Central memory CD8-positive, alpha-beta T cell (primary cell): ENCODE measurements at places on chromosomes 12 and 14.

DNA sequence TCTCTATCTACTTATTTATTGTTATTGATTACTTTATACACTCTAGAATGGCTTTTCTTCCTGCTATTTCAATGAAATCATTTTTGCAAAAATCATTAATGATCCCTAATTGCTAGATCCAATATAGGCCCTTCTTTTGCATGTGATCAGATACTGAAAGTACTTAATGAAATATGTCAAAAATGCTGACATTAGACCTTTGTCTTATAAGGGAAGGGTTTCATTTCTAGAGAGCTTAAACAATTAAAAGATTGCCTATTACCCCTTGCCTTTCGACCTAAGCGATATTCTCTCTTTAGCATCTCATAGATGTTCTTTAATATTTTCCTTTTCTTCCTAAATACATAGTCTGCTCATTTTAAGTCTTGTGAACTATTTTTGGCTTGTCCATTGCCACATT is 101.1 kb downstream of the KTN1 start:
- DNase-seq: no peak

DNA sequence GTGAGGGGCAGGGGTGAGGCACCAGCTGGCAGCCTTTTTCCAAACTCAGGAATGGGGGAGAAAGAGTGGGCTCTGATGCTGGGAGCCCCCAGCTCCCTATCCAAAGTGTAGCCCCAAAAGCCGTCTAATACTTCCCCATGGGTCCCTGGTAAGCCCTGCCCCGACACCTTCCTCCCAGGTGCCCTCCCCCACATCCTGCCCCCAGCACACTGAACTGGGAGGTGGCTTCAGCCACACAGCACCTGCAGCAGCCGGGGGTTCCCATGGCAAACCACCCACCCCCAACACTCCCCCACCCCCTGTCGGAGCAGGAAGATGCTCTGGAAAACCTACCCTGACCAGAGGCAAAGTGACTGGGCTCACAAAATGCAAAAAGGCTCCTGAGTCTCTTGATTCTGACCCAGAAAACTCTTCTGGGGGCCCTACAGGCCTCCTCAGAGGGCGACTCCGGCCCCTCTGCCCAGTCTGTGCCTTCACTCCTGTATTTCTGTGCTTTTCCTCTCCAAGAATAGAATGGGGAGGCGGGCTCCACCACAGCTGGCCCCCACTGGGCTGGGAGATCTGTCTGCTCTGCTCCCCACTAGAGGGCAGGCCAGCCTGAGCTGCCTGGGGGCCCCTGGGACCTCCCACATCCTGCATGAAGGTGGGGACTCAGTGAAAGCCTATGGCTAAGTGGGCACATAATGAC is 81.6 kb downstream of the ITPK1 start:
- DNase-seq: peak; percentile 34

GRCh38 chr12:124909831-124910560 is 4.5 kb downstream of the UBC start:
- DNase-seq: no peak

GRCh38 chr12:77166696-77167095 is 101.3 kb upstream of the E2F7 start:
- no peak for DNase-seq

GRCh38 chr12:108750526-108750925 is 19.2 kb upstream of the CORO1C start:
- DNase-seq: no peak

- peak; percentile 15 for DNase-seq
Observed at GRCh38 chr14:34227834-34228649, 234.0 kb downstream of the SPTSSA start.

DNA sequence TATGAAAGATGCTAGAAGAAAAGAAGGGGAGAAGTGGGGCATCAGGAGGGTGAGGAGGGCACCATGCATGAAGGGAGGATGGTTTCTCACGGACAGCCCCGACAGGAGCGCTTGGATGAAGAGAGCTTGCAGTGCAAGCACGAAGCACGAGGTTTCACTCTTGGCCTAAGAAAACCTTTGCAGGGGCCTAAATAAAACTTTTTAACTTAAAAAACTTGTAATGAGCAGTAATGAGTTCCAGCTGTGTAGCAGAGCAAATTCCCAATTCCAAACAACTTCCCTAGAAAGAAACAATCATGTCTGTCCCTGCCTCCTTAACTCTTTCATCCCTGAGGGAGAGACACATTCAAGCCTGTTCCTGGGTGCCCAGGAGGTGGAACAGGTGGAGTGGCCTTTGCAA is 119.5 kb downstream of the PAH start:
- no peak for DNase-seq

DNA sequence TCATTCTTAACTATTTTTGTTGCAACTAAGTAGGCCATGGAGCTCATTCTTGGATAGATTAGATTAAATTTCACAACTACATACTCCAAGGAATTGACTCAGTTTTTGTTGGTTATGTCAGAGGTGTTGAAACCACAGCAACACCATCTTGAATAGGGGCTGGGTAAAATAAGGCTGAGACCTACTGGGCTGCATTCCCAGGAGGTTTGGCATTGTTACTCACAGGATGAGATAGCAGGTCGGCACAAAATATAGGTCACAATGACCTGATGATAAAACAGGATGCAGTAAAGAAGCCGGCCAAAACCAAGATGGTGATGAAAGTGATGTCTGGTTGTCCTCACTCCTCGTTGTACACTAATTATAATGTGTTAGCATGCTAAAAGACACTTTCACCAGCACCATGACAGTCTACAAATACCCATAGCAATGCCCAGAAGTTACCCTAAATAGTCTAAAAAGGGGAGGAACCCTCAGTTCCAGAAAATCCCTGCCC is 20.9 kb downstream of the DMAC2L start:
- DNase-seq: no peak

- DNase-seq: no peak
Observed at GRCh38 chr14:75907756-75908359, 73.9 kb downstream of the TGFB3 start.

- no peak for DNase-seq
Observed at GRCh38 chr14:65850429-65851135, 438.1 kb downstream of the FUT8 start.

GRCh38 chr12:87467936-87468335 is 561.3 kb downstream of the C12orf50 start:
- no peak for DNase-seq

- no peak for DNase-seq
Observed at GRCh38 chr12:109844091-109844490, 10.9 kb upstream of the TRPV4 start.

DNA sequence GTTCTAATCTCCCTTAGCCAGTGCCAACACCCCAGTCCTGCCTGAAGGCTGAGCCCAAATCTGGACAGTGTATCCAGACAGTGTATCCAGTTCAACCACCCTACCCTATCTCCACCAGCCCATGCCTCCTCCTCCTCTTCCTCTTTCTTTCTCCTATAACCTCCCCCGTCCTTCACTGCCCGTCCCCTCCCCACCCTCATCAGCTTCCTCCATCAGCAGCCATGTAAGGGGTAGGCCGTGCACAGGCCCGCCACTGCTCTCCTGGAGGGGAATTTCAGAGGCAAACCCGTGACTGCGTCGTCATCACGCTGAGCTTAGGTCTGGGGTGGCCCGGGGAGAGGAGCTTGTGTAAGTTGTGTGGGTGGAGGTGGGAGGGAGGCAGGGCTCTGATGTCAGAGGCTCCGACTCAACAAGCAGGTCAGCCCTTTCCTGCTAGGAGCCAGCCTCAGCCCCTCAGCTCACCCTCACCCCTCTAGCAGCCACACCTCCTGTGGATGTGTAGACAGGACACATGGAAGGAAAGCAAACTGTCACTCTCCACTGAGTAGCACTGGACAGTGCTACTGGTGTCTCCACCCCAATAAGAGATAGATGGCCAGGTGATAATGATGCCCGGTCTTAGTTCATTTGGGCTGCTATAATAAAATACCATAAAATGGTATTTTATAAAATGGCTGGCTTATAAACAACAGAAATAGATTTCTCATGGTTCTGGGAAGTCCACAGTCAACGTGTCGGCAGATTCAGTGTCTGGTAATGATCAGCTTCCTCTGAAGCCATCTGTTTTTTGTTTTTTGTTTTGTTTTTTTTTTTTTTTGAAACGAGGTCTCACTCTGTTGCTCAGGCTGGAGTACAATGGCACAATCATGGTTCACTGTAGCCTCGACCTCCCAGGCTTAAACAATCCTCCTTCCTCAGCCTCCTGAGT is 50.5 kb downstream of the IRF2BPL start:
- DNase-seq: peak; percentile 45

GRCh38 chr12:26612203-26612602 is 220.8 kb downstream of the ITPR2 start:
- DNase-seq: no peak

DNA sequence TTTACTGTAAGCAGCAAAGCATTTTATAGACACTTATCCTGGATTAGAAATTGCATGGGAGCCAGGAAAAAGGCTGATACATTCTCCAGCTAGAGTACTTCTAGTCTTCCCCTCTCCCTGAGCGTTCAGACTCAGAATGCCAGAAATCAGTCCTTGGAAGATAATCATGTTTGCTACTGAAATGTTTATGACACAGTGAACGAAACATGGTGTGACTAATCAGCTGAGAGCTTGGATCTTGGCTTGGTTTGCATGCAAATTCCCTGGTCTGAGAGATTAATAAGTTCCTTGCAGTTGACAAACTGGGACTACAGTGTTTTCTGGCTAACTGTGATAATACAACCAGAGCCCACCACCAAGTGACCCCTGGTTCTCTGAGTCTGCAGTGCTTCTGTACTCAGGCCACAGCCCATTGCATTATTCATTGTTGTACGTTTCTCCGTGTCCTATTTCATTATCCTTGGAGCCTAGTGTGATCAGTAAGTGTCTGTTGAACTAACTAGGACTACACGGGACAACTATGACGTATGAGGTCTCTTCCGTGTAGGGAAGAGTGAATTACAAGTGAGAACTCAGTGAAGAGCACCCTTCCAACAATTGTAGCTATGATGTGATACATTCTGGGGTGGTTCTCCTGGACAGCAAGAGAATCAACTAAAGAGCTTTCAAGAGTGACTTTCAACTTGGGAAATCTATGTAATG is 34.6 kb upstream of the EVL start:
- DNase-seq: no peak

- DNase-seq: no peak
Observed at GRCh38 chr14:38339696-38340095, 83.8 kb upstream of the CLEC14A start.

DNA sequence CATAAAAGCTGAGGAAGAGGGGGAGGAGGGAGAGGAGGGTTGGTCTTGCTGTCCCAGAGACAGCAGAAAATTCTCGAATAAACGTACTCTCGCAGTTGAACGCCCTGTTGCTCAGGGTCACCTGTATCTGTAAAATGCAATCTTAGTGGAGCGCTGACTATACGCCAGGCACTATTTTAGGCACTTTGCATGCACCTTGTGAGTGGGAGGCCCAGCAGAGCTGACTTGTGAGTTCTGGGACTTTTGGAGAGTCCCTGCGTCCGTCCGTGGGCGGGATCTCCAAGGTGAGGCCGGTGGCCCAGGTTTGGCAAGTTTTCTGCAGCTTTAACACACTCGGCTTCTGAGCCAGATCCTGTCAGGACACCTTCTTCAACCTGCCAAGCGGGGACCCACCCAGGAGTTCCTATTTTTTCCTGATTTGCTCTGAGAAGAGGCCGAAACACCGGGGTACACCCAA is 32.5 kb upstream of the PLEKHG6 start:
- DNase-seq: no peak

DNA sequence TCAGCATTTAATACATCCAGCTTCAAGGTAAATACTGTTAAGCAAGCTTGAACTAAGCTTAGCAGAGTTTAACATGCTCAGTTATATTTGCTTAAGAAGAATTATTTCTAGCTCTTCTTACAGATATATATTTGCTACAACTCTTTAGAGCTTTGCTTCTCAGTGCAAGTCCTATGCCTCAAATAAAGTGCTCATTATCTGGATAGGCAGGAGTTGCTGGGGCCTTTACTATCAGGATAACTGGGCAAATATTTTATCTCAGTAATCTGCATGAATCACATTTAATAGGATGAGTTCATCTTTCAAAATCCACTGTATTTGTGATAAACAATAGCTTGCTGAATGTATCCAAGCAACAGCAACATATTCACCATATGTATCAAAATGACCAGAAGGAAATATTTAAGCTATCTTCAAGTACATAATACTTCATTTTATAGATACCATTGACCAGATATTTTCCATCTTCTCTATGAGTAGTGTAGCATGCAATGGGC is 187.6 kb downstream of the NOVA1 start:
- DNase-seq: no peak

GRCh38 chr12:80064269-80064668 is 35.1 kb upstream of the OTOGL start:
- DNase-seq: no peak

DNA sequence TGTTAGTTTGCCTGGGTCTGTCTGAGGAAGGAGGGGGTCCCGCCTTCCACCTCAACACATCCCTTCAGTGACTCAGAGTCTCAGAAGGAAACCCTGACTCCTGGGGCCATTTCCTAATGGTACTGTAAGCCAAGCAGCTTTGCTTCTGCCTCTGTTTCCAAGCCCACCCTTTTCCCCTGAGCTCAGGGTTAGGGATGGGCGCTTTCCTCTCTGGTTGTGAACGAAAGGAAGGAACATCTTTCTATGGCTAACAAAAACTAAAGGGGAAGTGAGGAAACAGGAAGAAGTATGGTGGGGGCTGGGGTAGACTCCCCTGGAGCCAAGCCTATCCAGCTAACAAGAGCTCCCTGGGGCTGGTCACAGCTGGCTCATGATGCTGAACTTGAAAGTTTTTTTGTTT is 11.6 kb upstream of the UNC119B start:
- no peak for DNase-seq

GRCh38 chr12:85866986-85867776 is 6.9 kb upstream of the NTS start:
- no peak for DNase-seq

DNA sequence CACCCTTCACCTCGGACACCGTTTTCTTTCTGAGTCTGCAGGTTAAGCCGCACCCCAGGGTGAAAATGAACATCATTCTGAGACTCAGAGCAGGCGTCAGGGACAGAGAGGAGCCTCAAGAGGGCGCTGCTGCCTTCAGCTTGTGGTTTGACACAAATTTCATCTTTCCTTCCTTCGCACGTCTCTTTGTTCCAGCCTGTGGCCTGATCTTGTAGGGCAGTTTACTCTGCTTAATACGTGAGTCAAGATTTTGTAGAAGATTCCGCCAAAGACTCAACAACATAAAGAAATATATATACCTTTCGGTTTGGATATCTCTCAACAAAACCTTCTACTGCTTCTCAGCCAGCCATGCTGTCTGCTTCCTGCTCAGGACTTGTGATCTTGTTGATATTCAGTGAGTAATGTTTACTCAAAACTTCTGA is 329.3 kb upstream of the OR4E1 start:
- DNase-seq: peak; percentile 37

- no peak for DNase-seq
Observed at GRCh38 chr12:98970950-98971349, 325.9 kb downstream of the APAF1 start.

DNA sequence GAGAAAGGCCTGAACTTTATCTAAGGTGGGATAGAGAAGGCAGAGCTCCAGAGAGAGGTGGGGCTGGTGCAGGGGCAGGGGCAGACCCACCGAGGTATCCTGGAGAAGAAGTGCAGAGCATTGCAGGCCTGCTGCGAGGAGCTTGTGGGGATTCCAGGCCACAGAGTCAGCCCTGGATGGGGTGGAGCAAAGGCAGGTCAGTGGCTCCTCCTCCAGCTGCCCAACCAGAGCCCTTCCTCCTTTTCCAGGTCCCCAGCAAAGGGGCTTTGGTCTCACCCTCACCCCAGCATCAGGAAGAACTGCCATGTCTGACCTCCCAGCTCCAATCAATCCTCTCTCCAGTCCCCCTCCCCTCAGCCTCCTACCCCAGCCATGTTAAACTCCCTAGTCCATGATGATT is 19.8 kb upstream of the ZNF740 start:
- DNase-seq: no peak
